ENCODE measurements at places on chromosomes 16 and 17.
A peak's percentile ranks its signal among the peaks of the same experiment; 100 is the strongest.

GRCh38 chr16:72985995-72986394 lies 61.9 kb downstream of the ZFHX3 start:
- DNase-seq: no peak

- peak; percentile 39 for DNase-seq
These were observed 22.5 kb downstream of the SPPL2C start for GRCh38 chr17:45867171-45867570.

GRCh38 chr16:65315081-65315780 lies 193.4 kb upstream of the CDH11 start:
- no peak for DNase-seq

GRCh38 chr16:85642762-85643358 lies 29.7 kb downstream of the GSE1 start:
- DNase-seq: no peak

GRCh38 chr17:34654276-34654880 lies 75.0 kb downstream of the TMEM132E start:
- DNase-seq: no peak

GRCh38 chr17:12041312-12041711 lies 20.6 kb downstream of the MAP2K4 start:
- no peak for DNase-seq

DNA sequence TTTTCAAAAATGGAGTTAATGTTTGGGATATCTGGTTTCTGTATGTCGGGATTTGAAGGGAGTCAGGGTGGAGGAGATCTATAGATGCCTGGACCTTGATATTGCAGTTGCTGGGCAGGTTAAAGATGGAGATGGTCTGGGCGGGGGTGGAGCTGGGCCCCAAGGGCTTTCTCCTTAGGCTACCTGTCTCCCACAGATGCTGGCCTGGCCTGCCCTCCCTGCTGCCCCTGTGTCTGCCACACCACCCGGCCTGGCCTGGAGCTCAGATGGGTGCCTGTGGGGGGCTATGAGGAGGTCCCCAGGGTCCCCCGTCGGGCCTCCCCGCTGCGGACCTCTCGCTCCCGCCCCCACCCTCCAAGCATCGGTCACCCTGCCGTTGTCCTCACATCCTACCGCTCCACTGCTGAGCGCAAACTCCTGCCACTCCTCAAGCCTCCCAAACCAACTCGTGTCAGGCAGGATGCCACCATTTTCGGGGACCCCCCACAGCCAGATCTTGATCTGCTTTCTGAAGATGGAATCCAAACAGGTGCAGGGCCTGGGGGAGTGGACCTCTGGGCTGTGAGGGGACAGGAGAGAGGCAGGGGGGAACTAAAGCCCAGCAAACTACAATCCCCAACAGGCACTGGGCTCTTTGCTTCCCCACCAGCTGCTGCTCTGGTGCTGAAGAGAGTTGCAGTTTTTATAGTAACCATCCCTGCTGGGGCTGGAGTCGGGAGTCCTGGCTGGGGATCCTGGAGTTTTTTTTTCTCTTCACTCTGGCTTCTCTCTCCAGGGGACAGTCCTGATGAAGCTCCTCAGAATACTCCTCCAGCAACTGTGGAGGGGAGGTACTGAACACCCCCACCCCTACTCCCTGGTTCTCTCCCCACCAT lies 2.9 kb downstream of the ARHGEF15 start:
- no peak for DNase-seq

DNA sequence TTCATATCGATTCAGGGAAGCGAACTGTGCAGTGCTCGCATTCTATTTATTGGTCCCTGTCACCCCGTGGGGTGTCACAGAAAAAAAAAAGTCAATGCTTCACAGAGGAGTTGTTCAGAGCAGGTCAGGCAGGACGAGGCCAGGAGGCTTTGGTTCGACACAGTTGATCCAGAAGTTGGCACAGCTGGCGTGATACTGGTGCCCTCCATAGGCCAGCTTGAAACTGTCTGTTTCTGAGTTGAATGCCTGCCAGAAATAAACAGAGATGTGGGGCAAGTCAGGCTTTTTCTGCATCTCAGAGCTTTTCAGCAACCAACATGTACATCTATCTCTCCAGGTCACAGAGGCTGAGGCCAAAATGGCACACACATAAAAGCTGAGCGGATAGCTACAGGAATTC lies 29.1 kb downstream of the DUSP14 start:
- no peak for DNase-seq

DNA sequence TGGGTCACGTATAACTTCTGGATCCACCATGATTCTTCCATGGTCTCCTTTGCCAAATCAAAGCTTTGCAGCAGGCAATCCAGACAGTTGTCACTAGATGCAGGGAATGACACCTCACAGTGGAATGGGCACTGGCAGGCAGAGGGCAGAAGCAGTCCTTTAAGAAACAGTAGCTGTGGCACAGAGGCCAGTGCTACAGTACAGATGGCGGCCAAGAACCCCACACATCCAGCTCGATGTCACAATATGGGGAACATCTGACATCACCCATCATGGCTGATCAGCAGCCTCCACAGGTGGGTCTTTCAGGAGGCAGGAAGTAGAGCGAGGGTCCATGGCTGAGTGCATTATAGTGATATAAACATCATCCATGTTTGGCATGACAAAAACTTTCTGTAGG lies 18.8 kb upstream of the ERN1 start:
- DNase-seq: no peak

DNA sequence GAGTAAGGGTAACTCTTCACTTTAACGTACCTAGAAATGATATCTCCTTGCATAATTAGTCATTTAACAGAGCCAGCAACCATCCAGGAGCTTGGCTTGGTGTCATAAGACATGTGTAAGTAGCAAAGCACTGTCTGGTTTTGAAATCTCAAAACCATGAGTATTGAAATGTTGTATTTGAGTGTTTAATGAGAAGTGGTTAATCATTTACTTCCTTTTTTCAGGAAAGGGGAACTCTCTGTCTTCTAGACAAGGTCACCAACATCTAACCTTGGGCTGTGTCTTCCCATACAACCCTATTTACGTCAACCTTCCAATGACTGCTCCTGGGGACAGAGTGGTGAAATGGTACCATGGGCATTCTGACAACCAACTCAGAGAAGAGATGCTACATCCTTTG lies 27.1 kb downstream of the PMP22 start:
- no peak for DNase-seq

- DNase-seq: no peak
These were observed 37.6 kb upstream of the PIRT start for GRCh38 chr17:10875430-10875851.

DNA sequence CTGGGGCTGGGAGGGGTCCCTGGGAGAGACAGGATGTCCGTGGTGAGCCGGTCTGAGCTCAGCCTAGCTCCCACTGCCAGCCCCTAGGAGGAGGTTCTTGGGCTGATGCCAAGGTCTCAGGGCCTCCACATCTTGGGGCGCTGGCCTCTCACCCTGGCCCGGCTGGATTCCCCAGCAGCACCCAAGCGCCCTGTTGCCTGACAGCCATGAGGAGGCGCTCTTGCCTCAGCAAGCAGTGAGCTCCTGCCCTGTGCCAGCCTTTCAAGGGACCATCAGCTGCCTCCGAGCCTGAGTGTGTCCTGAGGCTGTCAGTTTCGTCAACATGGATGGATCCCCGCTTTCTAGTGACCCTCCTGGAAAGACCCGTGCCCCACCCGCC lies 234.9 kb upstream of the CIBAR2 start:
- DNase-seq: no peak

GRCh38 chr17:75650874-75651273 lies 16.1 kb downstream of the RECQL5 start:
- DNase-seq: no peak

GRCh38 chr16:85047867-85048455 lies 20.4 kb downstream of the KIAA0513 start:
- DNase-seq: no peak

DNA sequence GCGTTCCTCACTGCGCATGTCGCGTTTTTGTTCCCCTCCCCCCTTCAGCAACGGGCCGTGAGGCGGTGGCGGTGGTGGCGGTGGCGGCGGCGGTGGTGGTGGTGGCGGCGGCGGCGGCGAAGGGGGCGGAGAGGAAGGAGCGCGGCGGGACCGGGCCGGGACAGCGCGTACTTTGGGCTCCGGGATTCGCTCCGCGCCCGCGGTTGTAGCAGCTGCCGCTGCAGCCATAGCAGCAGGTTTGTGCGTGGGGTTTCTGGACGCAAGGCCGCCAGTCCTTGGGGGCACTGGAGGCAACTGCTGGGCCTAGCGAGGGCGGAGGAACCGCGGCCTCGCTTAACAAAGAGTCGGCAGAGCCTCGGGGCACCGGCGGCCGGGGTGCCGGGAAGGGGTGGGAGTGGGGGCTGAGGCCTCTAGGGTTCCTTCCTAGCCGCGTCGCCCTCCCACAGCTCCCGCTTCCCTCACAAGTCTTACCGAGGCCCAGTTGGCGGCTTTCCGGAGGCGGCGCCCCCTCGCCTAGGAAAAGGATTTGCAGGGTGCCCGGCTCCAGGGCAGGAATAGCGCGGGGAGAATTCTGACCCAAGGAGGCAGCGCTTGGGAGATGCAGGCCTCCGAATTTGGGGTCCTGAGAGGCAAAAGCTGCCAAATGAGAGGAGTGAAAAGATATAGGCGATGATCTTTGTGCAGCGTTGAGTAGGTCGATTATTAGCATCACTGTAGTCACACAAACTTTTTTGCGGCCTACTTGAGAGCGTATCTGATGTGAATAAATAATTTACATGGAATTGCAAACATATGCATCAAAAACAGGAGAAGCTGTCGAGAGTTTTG lies at the start of gene DDX42:
Gene DDX42 (plus strand): TSS at position 30 of the 828 bp plus-strand sequence. CDS start 12,880 bp downstream, outside the sequence.
- DNase-seq: peak; percentile 45
